ENCODE measurements at places on chromosomes 16 and 17.
A peak's percentile ranks its signal among the peaks of the same experiment; 100 is the strongest.

- no peak for DNase-seq
Measured at GRCh38 chr17:78154903-78155811, 9.0 kb downstream of the C17orf99 start.

GRCh38 chr16:79468121-79468552 lies 132.4 kb downstream of the MAF start:
- DNase-seq, result no peak

DNA sequence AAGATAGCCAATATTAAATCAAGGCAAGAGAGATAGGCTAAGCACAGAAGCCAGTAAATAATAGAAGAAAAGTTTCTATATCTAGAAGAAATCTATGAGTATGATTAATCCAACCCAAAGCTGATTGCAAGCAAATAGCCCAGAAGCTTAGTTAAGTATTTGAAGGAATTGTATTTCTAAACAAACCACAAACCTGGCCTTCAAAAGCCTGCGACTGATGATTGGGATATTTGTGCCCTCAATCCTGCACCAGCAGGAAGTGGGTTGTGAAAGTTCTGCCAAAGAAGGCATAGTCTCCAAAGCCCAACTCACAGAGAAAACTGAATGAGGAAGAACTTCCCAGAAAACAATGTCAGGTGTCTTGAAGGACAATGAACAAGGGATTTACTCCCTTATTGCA lies 114.5 kb upstream of the C17orf78 start:
- DNase-seq, result no peak

- peak; percentile 41 for DNase-seq
Measured at GRCh38 chr16:22217890-22218730, 12.0 kb downstream of the EEF2K start.

DNA sequence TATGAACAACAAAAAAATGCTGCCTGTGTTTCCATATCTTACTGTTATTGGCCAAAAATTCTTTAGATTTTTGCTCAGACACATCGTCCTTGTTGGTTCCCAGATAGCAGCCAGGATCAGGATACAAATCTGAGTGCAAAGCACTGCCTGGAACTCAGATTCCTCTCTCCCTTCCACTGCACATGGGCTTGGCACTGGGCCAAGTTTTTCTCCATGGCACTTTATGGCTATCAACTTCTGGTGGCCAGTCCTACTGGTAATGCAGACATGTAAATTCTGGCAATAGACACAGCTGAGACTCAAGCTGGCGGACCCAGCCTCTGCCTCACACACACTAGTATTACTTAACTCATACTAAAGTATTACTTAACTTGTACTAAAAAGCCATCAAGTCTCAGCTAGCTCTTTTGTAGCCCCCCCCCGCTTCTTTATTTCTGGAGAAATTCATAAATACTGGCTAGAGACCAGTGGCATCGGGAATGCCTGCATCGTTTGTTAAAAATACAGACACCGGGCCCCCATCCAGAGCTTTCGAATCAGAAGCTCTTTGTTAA lies 181.2 kb upstream of the COX10 start:
- DNase-seq, result no peak

Data from ACHN (cell line).